AG08395 (cell line): ENCODE measurements at places on chromosomes 2 and 18.

- no peak for DNase-seq
These were observed 118.6 kb downstream of the ANKRD44 start for GRCh38 chr2:197191940-197192322.

DNA sequence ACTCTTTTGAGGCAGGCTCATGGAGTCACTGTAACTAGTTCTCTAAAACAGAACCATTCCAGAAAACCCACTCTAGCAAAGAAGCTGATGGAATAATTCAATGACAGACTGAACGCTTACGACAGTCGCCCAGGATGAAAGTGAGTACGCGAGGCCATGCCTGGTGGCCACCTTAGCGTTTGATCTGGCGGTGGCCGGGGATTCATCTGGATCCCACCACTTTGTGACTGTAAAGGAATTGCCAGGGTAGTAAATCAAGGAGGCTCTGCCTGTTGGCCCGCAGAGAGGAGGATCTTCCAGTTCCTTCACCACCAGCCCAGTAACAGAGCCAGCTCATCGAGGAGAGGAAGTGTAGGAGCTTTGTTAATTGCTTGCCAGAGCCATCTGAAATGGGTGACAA lies 34.6 kb downstream of the GREB1 start:
- DNase-seq = no peak

DNA sequence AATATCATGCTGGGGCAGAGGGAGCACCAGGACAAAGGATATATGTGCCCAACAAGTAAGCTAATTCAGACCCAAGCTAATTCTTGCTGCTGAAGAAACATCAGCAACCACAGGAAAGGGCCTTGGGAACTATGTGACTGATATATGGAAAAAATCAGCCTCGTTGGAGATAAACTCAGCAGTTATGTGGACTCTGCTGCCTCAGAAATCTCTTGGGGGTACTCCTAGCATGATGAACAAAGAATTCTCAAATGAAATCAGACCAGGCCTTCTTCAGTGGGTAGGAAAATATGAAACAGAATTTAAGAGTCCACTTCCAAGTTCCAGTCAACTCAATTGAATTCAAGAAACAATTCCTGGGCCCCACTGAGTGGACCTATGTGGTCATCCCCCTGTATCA lies 367.9 kb downstream of the TNS1 start:
- no peak for DNase-seq

- peak; percentile 36 for DNase-seq
These were observed at the start of gene EPB41L3 for GRCh38 chr18:5543773-5544389. TSS of gene EPB41L3 (minus strand) at chr18:5543997. CDS start at chr18:5489183, 54,814 bp downstream.

DNA sequence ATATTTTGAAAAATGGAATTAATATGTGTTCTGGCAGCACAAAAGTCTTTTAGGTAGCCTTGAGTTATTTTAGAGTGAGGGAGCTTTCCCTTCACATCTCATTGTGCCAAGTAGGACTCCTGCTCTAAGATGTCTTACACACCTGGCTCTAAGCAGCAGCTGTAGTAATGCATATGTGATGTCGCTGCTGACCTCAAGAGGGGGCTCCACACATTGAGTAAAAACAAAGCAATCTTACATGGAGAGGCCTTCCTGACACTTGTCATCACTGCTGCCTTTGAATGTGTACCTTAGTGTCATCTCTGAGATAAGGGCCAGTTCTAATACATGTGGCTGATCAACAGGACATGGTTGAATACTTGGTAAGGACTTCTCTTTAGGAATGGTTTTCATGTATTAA lies 75.8 kb downstream of the ACTR3 start:
- no peak for DNase-seq

GRCh38 chr18:48599391-48599790 lies 60.6 kb downstream of the CTIF start:
- DNase-seq = no peak

GRCh38 chr2:78147466-78147865 lies 625.3 kb upstream of the LRRTM4 start:
- no peak for DNase-seq

- peak; percentile 12 for DNase-seq
These were observed at the start of gene ASXL3 for GRCh38 chr18:33577685-33578517. TSS of gene ASXL3 (plus strand) at chr18:33578219. CDS start at chr18:33578632, 413 bp downstream.

DNA sequence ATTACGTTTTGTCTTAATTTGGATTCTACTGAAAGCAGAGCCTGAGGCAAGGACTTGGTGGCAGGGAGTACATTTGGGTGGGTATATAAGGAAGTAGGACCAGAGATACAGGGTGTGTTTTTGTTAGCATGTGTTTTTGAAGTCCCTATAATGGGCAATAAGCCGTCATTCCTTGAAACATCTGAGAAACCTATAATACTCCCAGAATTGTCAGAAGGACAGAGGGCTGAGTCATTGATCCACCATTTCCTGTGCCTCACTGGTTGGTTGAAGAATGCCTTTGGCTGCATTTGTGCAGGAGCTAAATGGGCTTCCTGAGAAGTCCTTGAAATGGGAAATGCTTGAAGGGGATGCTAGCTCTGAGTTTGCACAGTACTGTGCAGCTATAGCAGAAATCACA lies 281.8 kb upstream of the ZEB2 start:
- DNase-seq = peak; percentile 74

GRCh38 chr2:176613323-176613987 lies 344.2 kb downstream of the MTX2 start:
- peak; percentile 43 for DNase-seq
